C1 segment of cervical spinal cord (tissue), 14 donors: ENCODE measurements at places on chromosomes 4 and X.

GRCh38 chr4:119082661-119083060, 53.0 kb upstream of the MYOZ2 start:
- no peak for DNase-seq

DNA sequence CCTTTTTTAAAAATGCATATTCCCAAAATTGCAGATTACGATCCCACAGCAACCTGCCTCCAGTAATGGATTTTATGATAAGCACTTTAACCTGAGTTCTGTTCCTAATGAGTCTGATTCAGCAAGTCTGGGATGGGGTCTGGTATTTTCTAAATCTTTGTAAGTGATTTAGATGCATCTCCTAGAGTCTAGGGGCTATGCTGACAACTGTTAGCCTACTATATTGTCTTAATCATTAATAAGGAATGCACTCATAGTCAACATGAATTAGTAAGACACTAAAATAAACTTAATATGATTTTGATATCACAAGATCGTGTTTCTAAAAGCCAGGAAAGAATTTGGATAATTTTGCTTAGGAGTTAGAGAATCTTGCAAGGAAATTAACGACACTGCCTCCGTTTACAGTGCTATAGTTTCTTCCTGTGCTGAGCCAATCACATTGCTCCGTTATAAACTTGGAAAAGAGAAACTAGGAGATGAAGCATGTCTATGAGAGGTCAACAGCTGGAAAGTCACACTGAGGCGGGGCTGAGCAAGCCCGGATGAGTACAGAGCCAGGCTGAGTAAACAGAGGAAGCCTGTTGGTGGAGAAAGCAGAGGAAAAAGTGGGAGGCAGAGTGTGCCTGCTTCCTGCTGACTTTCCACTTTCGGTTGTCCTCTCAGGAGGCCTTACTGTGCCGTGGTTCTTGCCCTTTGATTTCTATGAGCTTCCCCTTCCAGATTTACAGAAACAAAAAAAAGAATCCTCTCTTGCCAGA, 5.4 kb downstream of the SCARB2 start:
- DNase-seq: peak; percentile 10

GRCh38 chr4:159606835-159607234, 504.0 kb downstream of the RAPGEF2 start:
- no peak for DNase-seq

- DNase-seq: no peak
These were observed 27.2 kb downstream of the HTR2C start for GRCh38 chrX:114611018-114611619.

DNA sequence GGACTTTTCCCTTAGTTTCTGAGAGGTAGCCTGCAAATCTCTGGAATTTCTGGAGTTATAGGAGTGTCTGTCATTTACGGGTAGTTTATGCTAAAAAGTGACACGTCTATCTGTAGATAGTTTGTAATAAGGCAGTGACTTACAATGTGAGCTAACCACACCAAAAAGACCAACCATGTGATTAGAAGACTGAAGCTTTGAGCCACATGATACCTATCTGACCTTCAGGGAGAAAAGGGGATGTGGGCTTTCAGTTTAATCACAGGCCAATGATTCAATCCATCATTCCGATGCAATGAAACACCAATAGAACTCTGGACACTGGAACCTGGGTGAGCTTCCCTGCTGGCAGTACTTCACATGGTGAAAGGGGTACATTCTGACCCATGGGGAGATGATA, 254.6 kb upstream of the GK2 start:
- no peak for DNase-seq

GRCh38 chrX:134911348-134911747, 79.4 kb upstream of the SMIM10 start:
- no peak for DNase-seq

- no peak for DNase-seq
These were observed 286.3 kb downstream of the PDGFC start for GRCh38 chr4:156685308-156685707.

DNA sequence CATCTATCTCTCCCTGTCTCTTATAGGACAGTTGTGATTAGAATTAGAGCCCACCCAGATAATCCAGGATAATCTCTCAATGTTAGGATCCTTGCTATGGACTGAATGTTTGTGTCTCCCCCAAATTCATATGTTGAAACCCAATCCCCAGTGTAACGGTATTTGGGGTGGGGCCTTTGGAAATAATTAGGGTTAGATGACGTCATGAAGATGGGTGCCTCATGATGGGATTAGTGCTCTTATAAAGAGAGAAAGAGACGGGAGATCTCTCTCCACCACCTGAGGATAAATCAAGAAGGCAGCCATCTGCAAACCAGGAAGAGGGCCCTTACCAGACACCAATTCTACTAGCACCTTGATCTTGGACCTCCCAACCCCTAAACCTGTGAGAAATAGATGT, 33.7 kb upstream of the SHISA3 start:
- no peak for DNase-seq

DNA sequence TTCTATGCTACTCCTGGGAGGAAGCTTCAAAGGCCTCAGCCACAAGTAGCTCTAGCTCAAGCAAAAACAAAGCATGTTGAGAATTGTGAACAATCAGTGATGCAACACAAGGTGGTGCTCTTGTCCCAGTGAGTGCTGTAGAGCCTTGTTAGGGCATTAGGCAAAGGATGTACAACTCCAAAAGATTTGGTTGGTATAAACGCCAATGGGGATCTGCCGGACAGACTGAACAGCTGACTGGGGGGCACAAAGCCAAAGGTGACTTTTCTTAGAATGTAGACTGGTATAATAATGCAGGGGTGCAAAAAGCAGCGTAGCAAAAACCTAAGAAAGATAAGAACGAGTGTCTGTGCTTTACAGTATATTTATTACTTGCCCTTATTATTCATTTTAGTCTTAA, 62.6 kb upstream of the ALB start:
- peak; percentile 33 for DNase-seq

GRCh38 chr4:143668930-143669552, 31.4 kb downstream of the FREM3 start:
- no peak for DNase-seq

DNA sequence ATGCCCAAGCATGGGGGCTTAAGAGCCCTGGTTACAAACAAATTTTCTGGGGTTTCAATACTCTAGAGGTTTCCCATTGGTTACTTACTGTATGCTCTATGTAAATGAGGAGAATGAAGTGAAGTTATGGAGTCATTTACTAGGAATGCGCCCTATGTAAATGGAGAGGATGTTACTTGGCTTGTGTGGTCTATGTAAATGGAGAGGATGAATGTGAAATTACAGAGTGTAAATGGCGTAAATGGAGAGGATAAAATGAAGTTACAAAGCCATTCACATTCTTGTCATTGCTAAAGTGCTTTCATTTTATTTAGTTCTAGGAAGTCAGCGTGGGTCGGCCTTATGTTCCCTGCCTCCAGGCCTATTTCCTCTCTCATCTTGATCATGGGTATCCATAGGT, 810.5 kb upstream of the ADGRL3 start:
- no peak for DNase-seq

- peak; percentile 26 for DNase-seq
These were observed 25.4 kb downstream of the RBPJ start for GRCh38 chr4:26346203-26346620.

DNA sequence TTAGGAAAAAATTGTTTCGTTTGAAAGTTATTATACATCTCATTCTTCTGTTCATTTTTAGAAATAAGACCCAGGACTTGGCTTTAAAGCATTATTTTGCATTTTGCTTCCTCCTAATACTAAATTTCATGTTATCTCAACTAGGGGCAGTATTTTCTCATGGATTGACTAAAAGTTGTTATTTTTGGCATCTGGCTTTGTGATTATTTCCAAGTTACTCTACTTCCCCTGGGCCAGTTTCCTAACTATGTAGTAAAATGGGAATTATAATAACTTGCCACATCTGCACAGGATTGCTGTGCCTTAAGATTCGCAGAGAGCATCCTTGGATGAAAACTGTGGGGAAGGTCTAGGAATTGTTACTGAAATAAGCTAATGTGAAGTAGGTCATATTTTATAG, 3.0 kb downstream of the RBPJ start:
- no peak for DNase-seq

- no peak for DNase-seq
These were observed 209.9 kb upstream of the DIAPH2 start for GRCh38 chrX:96474741-96475125.

- DNase-seq: no peak
These were observed 2707.5 kb downstream of the PCDH7 start for GRCh38 chr4:33427676-33428075.

DNA sequence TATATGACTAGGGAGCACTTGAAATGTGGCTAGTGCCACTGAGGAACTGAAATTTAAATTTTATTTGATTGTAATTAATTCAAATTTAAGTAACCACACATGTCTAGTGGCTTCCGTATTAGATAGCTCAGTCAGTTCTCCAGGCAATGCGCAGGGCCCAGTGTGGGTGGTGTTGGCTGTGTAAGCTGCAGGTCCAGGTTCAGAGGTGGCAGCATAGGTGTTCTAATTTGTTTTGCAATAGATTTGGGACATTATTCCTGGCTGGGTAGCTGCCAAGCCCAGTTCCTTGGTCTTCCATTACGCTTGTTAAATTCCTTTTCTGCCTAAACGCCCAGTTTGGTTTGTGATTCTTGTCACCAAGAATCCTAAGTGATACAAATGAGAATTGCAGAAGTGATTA, 79.5 kb downstream of the FAM184B start:
- DNase-seq: no peak

- DNase-seq: no peak
These were observed 92.0 kb upstream of the DDX3X start for GRCh38 chrX:41241962-41242361.

- no peak for DNase-seq
These were observed 198.3 kb upstream of the MID1 start for GRCh38 chrX:10818651-10819050.

- no peak for DNase-seq
These were observed 5.7 kb upstream of the SLC25A4 start for GRCh38 chr4:185137233-185137925.

GRCh38 chr4:170868170-170868569, 778.4 kb upstream of the AADAT start:
- DNase-seq: no peak

DNA sequence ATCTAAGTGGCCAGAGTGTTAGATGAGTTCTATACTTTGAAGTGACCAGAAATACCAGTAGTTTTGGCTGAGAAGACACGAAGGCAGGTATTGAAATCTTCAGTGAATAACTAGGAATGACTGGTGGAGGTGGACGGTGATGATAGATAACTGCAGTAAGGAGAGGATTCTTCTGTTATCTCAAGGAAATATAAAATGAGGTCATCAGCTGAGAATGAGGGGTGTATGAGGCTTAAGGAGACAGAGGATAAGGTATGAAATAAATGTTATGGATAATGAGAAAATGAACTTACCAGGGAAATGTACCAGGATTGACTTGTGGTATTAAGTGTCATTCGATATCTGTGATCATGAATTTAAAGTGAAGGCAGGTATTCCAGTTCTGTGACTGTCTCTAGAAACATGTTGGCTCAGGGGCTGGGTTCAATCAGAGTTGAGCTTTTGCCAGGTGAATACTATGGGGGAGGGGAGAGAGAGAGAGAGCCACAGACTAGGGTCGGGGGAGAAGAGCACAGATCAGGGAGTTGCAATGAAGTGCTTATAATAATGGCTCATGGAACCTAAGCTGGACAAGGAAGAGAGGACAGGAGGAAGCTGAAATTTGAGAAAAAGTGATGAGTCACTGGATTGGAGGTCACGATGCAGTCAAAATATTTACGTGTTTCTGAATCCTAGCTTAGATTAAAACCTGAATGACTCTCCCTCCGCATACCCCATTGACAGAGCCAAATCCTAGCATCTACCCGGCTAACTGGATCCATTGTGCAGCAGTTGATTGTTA, 37.5 kb upstream of the BRS3 start:
- DNase-seq: no peak

DNA sequence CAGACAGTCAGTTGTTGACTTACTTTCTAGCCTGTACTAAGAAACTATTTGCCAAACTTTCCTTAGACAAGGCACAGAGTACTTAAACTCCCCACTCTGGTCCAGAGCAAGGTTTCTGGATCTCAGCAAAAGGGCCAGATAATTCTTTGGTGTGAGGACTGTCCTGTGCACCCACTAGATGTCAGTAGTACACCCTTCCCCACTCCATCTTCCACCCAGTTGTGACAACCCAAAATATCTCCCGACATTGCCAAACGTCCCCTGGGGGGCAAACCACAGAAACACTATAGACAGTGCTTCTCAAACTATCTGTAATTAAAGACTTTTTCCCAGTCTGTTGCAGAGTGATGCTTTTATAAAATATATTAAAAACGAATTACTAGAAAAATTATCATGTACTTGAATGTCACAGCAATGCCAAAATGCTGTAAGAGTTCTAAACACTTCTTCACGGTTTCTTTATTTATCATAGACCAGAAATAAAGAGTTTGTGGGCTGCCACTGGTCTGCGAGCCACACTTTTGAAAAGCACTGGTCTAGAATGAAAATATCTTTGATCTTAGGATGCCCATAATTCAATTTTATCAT, 203.5 kb downstream of the PRDM5 start:
- no peak for DNase-seq
